ENCODE measurements at places on chromosomes 5 and 9.

DNA sequence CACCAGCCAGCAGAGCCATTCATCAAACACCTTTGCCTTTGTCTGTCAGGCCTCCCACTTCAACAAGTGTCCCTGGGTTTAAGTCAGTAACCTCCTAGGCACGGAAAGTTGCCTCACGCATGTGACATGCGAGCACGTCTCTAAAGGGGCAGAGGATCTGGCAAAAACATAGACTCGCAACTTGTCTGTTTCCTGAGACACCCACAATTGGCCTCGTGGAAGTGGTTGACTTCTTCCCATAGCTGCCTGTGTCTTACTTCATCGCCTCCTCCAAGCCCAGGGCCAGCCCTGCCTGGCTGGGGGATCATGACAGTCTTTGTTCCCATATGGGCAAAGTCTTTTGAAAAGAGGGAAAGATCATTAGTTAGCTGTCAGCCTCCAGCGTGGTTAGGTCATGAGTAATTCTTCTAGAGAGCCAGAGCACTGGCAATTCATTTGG, 35.5 kb upstream of the GLRX start:
- DNase-seq: peak; percentile 74

- no peak for DNase-seq
Observed at GRCh38 chr5:33230467-33231078, 210.2 kb upstream of the TARS1 start.

GRCh38 chr9:70910598-70910997, 210.8 kb downstream of the TRPM3 start:
- DNase-seq: no peak

DNA sequence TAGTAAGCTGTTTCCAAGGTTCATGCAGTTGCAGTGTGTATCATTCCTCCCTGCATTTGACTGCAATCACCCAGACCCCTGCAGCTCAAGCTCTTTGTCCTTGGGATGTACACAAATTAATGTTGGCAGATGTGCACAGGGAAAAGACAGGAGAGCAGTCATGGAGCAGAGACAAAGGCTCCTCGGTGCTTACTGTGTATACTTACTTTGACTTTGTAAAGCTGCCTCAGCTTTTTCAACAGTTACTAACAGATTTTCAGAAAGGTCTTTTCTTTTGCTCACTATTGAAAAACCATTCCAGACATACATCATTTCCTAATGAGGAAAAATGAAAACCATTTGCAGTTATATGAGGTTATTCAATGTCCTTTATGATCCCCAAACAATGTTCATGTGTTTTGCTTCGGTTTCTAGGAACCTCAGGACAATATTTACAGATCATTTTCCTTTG, 124.9 kb downstream of the TTC39B start:
- DNase-seq: no peak

GRCh38 chr5:39337252-39337915, 26.9 kb downstream of the C9 start:
- no peak for DNase-seq

GRCh38 chr5:167512111-167512510, 779.3 kb upstream of the WWC1 start:
- DNase-seq: no peak

DNA sequence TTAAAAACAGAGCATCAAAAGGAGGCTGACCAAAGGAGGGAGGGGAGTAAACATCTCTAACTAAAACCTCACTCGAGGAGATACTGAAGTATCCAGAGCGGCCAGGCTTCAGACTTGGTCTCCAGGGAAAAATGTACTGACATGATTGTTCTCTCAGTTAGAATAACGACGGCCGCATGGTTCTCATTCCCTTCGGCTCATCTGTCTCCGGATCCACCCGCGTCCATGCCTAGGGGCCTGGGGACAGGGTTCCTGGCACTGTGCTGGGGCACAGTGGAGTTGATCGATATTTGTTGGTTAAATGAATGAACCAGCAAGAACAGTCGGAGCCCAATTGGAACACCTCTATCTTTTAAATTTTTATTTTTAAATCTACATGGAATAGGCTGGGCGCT, 167.1 kb upstream of the PHYKPL start:
- DNase-seq: no peak

GRCh38 chr5:60540856-60541805, 158.8 kb downstream of the DEPDC1B start:
- DNase-seq: peak; percentile 55

GRCh38 chr9:72292874-72293607, 72.0 kb downstream of the ZFAND5 start:
- peak; percentile 96 for DNase-seq

GRCh38 chr5:9479990-9480389, 65.9 kb downstream of the SEMA5A start:
- DNase-seq: no peak

DNA sequence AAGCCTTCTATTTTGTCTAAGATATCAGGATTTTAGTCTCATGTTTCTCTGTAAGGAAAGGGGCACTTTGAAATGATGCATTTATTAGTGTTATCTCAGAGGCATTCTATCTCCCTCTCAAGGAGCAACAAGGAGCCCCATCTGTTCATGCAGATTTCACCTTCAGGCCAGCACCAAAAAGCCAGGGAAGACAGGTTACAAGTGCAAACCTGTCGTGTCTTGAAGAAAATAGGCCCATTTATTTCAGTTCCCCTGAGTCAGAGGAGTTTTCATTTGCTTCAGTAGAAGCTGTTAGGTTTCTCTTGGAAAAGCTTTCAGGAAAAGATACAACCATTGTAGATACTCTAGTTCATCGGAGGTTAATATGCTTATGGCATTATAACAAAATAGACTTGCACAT, 97.2 kb downstream of the SPOCK1 start:
- no peak for DNase-seq

DNA sequence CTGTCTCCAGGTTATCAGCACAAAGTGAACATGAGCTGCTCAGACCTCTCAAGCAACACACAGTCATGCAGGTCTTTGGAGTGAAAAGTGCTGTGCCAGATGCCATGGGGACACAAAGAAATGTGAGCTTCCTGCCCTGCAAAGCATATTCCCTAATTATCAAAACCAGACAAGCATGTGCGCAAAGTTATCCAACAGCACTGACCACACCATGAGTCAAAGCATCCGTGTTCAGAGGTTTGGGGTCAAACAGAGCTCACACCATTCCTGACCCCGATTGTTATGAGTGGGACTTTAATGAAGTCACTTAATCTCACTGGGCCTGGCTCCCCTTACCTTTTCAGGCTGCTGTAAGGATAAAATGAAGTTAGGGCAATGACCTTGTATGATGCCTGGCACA, 138.5 kb downstream of the SLIT3 start:
- DNase-seq: no peak

GRCh38 chr5:17132444-17133083, 84.9 kb upstream of the BASP1 start:
- peak; percentile 61 for DNase-seq

DNA sequence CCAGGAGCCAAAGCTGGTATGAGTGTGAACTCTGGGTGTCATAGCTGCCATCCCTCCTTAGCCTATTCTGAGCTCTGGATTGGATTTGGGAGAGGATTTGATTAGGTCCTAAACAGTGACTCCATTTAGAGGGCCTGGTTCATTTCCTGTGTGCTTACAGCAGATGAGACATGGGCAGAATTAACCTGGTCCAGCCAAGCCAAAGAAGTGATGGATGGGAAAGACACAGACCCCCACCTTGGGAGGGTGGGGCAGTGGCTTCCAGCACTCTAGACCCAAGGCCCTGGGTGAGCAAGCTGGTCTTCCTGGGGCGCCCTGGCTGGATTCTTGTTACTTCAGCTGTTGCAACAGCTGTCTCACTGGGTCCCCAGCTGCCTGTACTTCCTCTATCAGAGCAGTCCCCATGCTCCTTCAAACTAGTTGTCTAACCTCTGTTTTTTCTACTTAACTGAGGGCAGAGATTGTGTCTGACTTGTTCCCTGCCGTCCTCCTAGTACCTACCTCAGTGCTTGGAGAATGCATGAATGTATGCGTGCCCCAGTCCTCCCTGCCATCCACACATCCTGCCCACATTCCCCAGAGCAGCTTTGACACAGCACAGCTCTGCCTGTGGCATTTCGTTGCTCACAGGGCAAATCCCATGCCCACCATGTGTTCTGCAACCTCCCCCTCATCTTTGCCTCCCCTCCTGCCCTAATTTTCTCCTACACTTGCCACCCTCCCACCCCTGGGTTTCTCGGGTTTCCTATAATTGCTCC, 115.9 kb downstream of the RGS3 start:
- peak; percentile 91 for DNase-seq

DNA sequence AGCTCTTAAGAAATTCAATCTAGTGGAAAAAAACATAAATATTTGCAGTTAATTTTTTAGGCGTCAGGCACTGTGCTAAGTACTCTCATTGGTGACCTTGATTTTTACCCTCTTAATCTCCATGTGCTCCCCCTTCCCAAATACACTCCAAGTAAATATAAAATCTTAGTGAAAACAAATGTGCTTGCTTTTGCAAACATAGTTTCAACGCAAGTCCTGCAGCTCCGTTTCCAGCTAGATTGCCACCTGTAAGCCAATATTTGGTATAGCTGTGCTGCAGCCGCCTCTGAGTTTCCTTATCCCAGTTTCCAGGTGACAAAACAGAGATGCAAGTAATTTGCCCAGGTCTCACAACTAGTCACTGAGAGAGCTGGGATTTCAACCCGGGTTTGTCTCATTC, 1.9 kb upstream of the MTMR12 start:
- DNase-seq: no peak

GRCh38 chr5:78268356-78268755, 26.1 kb downstream of the AP3B1 start:
- DNase-seq: peak; percentile 76

GRCh38 chr5:38847559-38848347, 1.9 kb downstream of the OSMR start:
- DNase-seq: no peak

- DNase-seq: peak; percentile 79
Observed at GRCh38 chr9:5388026-5388819, 48.5 kb upstream of the RLN1 start.

GRCh38 chr5:67380431-67380830, 183.8 kb upstream of the CD180 start:
- DNase-seq: no peak

GRCh38 chr5:115510145-115510645, 34.4 kb downstream of the FEM1C start:
- no peak for DNase-seq

GRCh38 chr5:72557167-72558045, 50.2 kb upstream of the ZNF366 start:
- DNase-seq: no peak

DNA sequence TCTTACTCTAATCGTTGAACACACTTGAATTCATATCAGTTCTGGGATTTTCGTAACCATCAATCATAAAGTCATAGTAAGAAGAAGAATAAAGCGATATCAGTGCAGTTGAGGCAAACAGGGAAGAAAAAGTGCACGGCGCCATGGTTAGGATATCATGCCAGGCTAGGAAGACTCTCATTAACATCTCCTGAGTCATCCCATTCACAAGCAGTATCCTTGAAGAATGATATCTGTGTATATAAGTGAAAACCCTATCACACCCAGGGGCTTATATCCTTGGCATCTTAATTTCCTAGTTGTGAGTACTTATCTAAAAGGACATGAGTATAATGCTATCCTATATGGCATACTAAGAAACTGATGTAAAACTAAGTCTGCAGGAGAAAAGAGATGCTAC, 38.6 kb downstream of the NFIB start:
- DNase-seq: no peak

- DNase-seq: peak; percentile 9
Observed at GRCh38 chr5:110371725-110372041, 354.8 kb downstream of the TMEM232 start.

DNA sequence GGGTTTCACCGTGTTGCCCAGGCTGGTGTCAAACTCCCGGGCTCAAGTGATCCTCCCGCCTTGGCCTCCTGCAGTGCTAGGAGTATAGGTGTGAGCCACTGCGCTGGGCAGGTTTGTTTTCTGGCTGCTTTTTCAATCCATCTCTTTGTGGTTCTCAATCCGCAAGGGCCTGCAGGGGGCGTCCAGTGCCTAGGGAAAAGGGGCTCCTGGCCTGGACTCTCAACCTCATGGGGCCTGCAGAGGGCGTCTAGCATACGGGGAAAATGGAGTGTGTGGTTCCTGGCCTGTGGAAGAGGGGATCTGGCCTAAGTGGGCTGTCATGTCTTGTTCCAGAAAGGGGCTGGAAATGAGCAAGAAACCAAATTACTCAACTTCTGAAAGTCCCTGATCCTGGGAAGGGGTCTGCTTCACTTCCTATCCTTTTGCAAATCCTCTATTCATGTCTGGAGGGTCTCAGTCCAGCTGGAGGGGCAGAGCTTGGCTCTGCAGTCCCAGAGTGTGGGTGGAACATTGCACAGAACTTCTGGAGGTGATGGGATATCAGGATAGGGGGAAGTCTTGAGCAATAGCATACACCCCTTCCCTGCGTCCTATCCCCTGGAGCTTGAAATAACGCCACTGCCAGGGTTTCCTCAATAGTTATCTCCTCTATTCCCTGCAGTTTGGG, 12.7 kb upstream of the CCL27 start:
- peak; percentile 86 for DNase-seq

GRCh38 chr9:13597004-13597403, 317.5 kb upstream of the MPDZ start:
- no peak for DNase-seq

- no peak for DNase-seq
Observed at GRCh38 chr9:86676396-86676795, 270.9 kb downstream of the GAS1 start.

DNA sequence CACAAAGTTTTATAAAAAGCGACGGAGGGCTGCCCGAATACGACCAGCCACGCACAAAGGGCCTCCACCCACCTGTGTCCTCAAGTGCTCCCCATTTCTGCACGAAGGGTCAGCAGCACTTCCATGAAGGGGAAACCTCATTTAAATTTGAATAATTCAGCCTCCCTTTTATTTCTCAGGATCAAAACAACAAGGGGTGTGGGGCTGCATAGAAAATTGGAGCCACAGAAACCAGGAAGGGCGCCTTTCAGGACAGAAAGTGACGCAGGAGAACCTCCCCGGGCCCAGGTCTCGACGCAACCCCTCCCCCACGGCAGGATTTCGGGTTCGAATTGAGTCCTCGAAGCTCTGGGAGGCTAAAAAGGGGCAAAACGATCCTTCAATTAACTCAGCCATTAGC, 2.1 kb downstream of the NRARP start:
- no peak for DNase-seq

DNA sequence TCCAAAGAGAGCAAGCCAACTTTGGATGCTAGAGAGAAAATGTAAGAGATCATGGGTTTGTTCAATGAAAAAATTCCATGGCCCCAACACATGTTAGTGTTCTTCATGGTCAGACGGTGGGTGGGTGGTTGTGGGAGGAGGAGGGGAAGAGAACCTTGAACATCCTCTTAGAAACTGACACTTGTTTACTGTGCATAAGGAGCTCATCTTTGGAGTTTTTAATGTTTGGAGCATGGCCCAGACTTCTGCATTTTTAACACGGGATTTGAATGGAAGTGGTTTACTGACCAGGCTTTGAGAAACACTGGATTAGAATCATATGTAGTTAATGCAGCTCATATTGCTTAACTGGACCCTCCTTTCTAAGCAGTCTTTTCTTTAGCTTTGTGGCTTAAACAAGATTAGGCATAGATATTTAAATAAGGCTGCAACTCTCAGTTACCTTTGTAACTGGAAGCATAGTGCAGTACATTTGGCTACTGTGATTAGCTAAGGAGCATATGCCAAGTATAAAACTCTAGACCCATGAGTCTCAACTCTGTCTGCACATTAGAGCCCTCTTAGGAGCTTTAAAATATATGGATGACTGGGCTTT, 60.1 kb downstream of the FOCAD start:
- DNase-seq: peak; percentile 52

- DNase-seq: no peak
Observed at GRCh38 chr5:137699336-137700281, 36.3 kb downstream of the KLHL3 start.

- DNase-seq: no peak
Observed at GRCh38 chr5:62001640-62002039, 304.4 kb upstream of the KIF2A start.

Measured in suppressor macrophage (primary cell).